ENCODE measurements at places on chromosomes 16 and 17. TPM values are rescaled to one million over a fixed set of nuclear protein-coding genes. Genes with fewer than 3 reads are reported as not detected.

The CFAP52 gene
- total RNA-seq: not detected

The FXR2 gene
- total RNA-seq: 50.7 TPM

The KRT20 gene
- total RNA-seq: not detected

The RGS11 gene
- 9.5 TPM for total RNA-seq

The WNT3 gene
- 2.4 TPM for total RNA-seq

The SCGB1C2 gene
- total RNA-seq: not detected

DNA sequence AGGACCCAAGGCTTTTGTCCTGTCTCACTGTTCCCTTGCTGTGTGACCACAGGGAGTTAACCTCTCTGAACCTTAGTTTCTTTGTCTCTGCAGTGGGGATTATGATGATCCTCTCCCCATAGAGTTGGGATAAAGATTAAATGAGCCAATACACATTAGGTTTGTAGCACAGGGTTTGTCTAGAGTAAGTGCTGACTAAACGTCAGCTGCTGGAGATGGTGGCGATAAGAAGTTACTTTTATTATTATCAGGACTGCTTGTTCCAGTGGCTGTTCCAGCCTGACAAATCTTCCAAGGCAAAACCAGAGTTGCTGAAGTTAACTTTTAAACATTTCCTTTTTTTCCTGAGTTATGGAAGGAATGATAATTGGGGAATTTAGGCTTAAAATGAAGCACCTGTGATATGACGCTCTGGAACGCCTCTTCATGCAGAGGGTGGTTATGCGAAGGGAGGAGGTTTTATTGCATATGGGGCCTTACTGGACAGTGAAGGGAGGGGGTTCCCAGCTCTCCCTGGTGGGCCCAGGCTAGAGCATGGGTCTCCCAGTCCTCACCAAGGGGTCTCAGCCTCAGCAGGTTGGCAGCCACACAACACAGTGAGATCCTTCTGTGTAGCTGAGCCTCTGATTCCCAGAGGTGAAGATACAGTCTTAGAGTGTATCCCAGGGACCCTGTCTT, 35.8 kb downstream of the PLCG2 start:
- no peaks in the 10 kb centered on the region for H3K27me3 ChIP-seq
- no peak overlapping the region for H3K27ac ChIP-seq
- no peaks in the 10 kb centered on the region for H3K36me3 ChIP-seq
- H3K4me3 ChIP-seq: no peak overlapping the region

- no peaks in the 10 kb centered on the region for H3K27me3 ChIP-seq
- H3K27ac ChIP-seq: no peak overlapping the region
- DNase-seq: no peak
- no peaks in the 10 kb centered on the region for H3K36me3 ChIP-seq
- H3K4me3 ChIP-seq: no peak overlapping the region
Measured at GRCh38 chr17:48102798-48103715, 1.8 kb upstream of the CBX1 start.

- H3K27me3 ChIP-seq: no peaks in the 10 kb centered on the region
- H3K4me1 ChIP-seq: peaks cover 4% of the 10 kb centered on the region
- H3K27ac ChIP-seq: no peak overlapping the region
- DNase-seq: no peak
- no peak overlapping the region for H3K4me3 ChIP-seq
Measured at GRCh38 chr17:82226809-82227628, 1.8 kb upstream of the SLC16A3 start.

- no peak overlapping the region for H3K4me3 ChIP-seq
- no peaks in the 10 kb centered on the region for H3K27me3 ChIP-seq
- H3K36me3 ChIP-seq: peaks cover 4% of the 10 kb centered on the region
- DNase-seq: no peak
- H3K27ac ChIP-seq: no peak overlapping the region
Measured at GRCh38 chr17:58694826-58695225, 2.4 kb downstream of the RAD51C start.

DNA sequence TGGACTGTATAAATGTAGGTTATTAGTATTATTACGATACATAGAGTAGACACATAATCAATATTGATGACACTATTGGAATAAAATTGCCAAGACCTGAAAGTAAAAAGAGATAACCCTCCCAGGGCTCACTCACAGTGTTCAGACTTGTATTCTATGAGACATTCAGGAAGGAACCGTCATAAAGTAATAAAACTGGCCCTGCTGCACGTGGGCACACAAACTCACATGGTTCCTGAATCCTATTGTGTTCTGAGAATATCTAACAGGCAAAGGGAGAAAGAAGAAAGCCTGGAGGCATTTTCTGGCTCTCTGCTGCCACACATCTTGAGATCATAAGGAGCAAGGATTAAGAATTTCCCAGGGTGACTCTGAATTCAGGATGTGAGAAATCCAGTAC, 575.9 kb downstream of the HS3ST4 start:
- no peak overlapping the region for H3K4me3 ChIP-seq
- no peak overlapping the region for H3K27ac ChIP-seq
- H3K36me3 ChIP-seq: no peaks in the 10 kb centered on the region
- no peaks in the 10 kb centered on the region for H3K4me1 ChIP-seq
- no peaks in the 10 kb centered on the region for H3K27me3 ChIP-seq

- no peak for DNase-seq
- peaks cover 4% of the 10 kb centered on the region for H3K4me1 ChIP-seq
- H3K27me3 ChIP-seq: no peaks in the 10 kb centered on the region
- no peak overlapping the region for H3K27ac ChIP-seq
Measured at GRCh38 chr17:42618442-42619150, 9.1 kb downstream of the TUBG1 start.

GRCh38 chr16:57341441-57342303, 16.9 kb upstream of the CCL22 start:
- H3K4me3 ChIP-seq: peak overlapping the region; percentile 26
- peak; percentile 76 for DNase-seq
- peaks cover 51% of the 10 kb centered on the region for H3K27me3 ChIP-seq
- peaks cover 28% of the 10 kb centered on the region for H3K4me1 ChIP-seq
- H3K36me3 ChIP-seq: peaks cover 2% of the 10 kb centered on the region

DNA sequence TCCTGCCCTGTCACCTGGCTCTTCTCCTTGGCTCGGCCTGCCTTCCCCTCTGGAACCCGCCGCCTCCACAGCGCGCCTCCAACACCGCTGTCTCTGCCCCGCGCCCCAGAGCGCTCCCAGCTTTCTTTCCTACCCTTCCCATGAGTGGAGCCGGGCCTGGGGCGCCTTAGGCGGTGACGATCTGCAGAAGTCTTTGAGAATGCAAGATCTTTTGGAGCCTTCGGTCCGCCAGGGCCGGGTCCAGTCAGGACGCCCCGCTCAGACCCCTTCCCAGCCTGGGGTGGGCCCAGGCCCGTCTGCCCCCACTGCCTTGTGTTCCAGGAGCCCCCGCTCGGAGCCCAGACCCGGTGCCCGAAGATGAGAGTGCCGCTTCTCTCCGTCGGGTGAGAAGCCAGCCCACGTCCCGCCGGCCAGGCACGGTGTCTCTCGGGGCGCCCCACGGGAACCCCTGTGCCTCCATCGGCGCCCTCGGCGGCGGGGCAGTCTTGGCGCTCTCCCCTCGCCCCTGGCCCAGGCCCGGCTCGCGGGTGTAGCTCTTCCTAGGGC, 40.0 kb downstream of the MRM1 start:
- peak overlapping the region; percentile 74 for H3K4me3 ChIP-seq
- DNase-seq: no peak
- H3K27me3 ChIP-seq: peaks cover 90% of the 10 kb centered on the region
- H3K36me3 ChIP-seq: no peaks in the 10 kb centered on the region
- peaks cover 13% of the 10 kb centered on the region for H3K4me1 ChIP-seq

- peak within 1 kb of the TSS; percentile 76 for H3K27ac ChIP-seq
- H3K36me3 ChIP-seq: no peaks in the 10 kb centered on the region
- H3K4me1 ChIP-seq: peaks cover 17% of the 10 kb centered on the region
- no peak for DNase-seq
- H3K27me3 ChIP-seq: peaks cover 3% of the 10 kb centered on the region
Measured at GRCh38 chr17:4788807-4789700, at the start of gene GLTPD2. Gene GLTPD2, plus strand, starts transcription at chr17:4788964. Its CDS starts 48 bp downstream, at chr17:4789012.

GRCh38 chr16:30609002-30609925, 925 bp downstream of the ZNF689 start:
- H3K27ac ChIP-seq: peak overlapping the region; percentile 94
- no peaks in the 10 kb centered on the region for H3K27me3 ChIP-seq
- peak; percentile 87 for DNase-seq
- H3K4me1 ChIP-seq: peaks cover 9% of the 10 kb centered on the region

DNA sequence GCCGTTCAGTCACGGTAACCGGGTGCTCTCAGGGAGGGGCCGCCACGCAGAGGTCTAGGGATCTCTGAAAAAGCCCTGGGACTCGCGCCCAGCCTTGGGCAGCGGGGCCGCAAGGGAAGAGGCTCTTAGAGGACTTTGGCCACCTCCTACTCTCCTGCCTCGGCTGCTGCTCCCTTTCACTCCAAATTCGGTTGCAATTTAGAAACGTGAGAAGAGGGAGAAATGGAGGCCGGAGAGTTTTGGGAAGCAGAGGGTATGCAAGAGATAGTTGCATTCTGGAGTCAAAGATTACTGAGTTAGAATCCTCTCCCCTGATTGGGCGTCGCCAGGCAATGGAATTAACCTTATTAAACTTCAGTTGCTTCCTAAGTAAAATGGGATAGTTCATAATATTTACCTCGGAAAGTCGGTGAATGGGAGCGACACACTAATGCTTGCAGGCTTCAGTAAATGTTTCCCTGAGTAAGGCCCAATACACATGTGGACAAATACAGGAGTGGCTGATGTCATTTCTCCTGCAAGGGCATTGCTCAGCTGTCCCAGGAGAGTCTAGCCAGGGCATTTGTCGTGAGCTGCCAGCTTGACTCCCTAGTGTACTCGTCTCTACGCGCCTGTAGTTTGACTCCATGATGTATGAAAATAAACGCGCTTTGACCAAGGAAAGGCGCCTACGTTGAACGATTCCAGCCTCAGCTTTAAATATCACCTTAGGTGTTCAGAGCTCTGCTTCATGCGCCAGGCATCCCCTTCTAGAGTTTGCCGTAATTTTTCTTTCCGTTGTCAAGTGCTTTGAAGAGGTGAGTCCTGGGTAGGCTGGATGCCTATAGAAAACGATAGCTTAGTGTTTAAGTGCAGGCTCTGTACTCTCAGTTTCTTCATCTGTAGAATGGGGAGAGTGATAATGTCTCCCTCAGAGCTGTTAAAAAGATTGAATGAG, 667 bp downstream of the OGFOD1 start:
- H3K4me1 ChIP-seq: peaks cover 41% of the 10 kb centered on the region
- peak overlapping the region; percentile 96 for H3K27ac ChIP-seq
- no peaks in the 10 kb centered on the region for H3K27me3 ChIP-seq

DNA sequence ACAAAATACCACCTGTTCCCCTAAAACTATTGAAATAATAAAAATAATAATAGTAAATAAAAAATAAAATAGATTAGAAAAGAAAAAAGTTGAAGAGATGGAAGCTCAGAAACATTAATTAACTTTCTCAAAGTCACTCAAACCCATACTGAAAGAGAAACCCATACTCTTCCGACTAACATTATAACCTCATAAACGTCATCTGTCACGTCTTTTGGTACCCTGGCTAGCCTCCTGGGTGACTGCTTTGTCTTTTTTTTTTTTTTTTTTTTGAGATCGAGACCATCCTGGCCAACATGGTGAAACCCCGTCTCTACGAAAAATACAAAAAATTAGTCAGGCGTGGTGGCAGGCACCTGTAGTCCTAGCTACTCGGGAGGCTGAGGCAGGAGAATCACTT, 7.6 kb downstream of the SLFN12L start:
- peaks cover 1% of the 10 kb centered on the region for H3K4me1 ChIP-seq
- H3K27ac ChIP-seq: no peak overlapping the region
- H3K36me3 ChIP-seq: no peaks in the 10 kb centered on the region
- H3K27me3 ChIP-seq: peaks cover 56% of the 10 kb centered on the region
- H3K4me3 ChIP-seq: no peak overlapping the region

Data from osteocyte (in vitro differentiated cells).